ENCODE measurements at places on chromosomes 6 and 20. TPM values are rescaled to one million over a fixed set of nuclear protein-coding genes. Genes with fewer than 3 reads are reported as not detected.

- DNase-seq = peak; percentile 73
Measured at GRCh38 chr20:5448449-5449118, 131.8 kb upstream of the PROKR2 start.

Gene PLTP
- total RNA-seq = 54.4 TPM

- DNase-seq = no peak
Measured at GRCh38 chr20:13029687-13030375, 21.1 kb downstream of the SPTLC3 start.

DNA sequence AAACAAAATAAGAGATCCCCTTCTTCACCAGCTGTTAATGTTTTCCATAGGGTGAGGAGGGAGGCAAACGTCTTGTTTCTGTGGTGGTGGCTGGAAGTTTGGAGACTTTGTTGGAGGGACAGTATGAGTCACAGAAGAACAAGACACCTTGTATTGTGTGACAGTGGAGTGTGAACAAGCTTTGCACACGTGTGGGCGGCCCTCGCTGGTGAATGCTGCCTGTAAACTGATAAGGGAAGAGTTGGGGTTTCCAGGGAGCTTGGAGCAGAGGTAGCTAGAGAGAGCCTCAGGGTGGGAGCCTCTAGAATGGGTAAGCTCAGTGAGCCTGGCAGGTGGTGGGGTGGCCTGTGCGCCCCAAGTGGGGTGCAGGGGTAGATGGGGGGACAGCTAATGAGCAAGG is 78.3 kb downstream of the ZDHHC14 start:
- DNase-seq = no peak

- no peak for DNase-seq
Measured at GRCh38 chr6:129099696-129100095, 216.8 kb downstream of the LAMA2 start.

DNA sequence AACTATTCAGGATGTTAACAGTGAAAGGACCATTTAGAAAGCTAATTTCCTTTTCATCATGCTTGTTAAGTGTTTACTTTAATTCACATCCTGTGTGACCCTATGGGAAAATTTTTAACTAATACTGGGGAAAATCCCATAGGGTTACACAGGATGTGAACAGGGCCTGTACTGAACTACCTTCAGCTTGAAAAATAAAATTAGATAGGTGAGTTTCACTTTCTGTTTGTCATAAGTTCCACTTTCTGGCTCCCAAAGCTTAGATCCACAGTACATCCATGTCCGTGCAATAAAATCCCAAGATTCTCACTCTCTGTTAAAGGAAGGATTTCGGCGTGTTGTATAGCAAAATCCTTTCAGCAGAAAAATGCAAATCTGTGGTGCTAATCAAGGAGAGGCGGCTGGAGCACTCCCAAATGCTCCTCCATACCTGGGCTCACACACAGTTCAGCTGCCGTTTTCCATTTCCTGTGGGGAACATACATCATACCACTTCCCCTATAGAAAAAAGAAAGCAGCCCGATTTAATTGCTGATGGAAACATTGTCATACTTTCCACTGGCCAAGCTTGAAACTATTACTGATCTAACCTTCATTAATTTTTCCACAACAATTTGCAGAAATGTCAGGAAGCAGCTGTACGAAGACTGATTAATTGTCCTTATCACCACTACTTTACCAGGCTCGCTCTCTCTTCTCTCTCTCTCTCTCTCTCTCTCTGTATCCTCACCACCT is 125.2 kb downstream of the HIVEP2 start:
- DNase-seq = no peak

DNA sequence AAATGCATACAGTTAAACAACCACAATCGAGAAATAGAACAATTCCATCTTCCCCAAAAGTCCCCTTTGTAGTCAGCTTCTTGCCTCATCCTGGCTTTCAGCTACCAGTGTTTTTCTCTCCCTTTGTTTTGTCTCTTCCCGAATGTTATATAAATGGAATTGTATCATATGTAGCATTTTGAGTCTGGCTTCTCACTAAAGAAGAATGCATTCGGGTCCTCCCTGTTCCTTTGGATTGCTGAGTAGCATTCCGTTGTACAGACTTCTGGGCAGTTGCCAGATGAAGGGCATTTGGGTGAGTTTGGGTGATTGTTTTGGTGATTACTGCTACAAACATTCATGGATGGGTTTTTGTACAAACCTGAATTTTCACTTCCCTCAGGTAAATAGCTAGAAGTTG is 27.8 kb downstream of the PRPH2 start:
- DNase-seq = no peak

Gene SCAND1
- 6.4 TPM for total RNA-seq

DNA sequence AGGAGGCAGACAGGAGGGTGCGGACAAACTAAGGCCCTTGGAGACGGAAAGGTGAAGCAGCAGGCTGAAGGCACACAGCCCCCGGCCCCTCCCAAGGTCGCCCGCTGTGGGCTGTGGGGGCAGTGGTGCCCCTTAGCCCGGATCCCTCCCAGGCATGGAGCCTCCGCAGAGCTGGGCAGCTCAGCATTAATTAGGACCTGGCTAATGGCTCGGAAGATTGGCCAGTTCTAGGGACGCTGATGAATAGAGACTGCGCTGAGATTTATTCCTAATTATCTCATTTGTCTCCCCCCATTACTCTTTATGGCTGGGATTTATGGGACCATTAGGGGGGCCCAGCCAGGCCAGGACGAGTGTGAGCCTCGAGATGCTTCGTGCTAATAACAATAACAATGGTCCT is 20.4 kb downstream of the MDFI start:
- DNase-seq = no peak

DNA sequence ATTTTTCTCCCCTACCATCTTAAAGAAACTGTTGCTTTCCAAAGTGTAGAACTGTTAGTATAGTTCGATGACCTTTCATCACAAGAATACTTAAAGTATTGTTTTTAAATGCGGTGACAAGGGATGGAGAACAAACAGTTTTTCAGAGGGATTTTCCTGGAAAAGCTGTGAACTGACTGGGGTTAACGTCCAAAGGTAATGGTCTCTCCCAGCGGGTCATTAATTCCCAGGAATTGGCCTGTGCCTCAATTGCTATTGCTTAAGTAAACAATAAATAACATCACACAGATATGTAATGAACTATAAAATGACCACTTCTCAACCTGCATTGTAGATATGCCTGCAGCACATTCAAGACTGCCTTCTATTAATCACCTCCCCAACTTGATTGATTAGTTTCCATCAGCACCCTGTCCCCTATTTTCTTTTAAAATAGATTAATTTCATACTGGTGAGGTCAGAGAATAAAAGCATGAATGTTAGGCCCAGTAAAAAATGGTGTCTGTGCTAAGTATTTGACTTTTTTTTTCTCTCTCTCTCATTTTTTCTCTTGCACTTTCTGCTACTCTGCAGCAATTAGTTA is 268.2 kb downstream of the SAMD5 start:
- DNase-seq = no peak

DNA sequence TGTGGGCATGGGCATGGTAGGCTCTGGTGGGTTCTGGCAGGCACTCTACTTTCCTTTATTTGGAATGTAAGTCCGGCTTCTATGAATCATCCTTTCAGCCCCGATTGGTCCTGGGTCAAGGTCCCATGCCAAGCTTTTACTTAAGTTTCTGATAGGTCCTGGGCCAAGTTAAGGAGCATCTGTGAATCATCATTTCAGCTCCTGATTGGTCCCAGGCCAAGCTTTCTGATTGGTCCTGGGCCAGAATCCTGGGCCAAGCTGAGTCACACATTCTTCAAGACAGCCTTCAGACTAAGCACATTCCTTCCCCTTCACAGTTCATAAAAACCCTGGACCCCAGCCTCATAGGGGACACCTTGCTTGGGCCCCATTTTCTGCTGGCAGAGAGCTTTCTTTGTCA is 231.0 kb upstream of the EYS start:
- DNase-seq = no peak

Gene GPX5
- not detected for total RNA-seq

Gene CLIC5
- not detected for total RNA-seq

GRCh38 chr6:29603930-29604329 is 19.0 kb downstream of the OR2H2 start:
- DNase-seq = no peak

Gene BCAS4
- total RNA-seq = 15.3 TPM

GRCh38 chr6:159092631-159093030 is 47.8 kb upstream of the TAGAP start:
- no peak for DNase-seq

- no peak for DNase-seq
Measured at GRCh38 chr6:45047573-45047972, 280.6 kb upstream of the RUNX2 start.

DNA sequence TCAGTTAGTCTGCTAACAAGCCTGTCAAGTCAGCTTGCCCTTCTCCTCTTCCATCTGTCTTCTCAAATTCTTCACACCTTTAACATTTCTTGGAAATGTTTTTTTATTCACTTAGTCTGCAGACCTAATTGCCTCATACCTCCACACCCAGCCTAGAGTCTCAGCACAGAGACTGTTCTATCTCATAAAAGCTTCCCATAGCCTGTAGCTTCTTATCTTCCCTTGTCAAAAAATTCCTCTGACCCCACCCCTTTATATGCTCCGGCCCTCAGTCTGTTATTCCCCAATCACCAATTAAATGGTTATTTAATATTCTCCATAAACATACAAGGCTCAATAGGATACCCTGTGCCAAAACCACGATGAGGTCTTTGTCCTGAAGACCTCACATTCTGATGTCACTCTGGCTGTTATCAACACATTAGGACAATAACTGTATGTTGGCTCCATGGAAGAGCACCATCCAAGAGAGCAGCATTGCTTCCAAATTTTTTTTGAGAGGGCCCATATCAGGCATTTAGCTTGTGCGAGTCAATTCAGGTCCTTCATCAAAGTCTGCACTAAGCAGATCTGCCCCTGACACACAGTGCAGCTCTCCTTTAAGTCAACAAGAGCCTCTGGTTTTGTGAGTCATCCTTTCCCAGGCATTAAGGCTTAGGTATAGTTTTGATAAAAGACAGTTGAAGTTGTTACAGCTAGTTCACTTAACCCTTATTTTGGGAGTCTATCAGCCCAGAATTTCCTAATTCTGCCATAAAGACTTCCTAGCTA is 83.2 kb upstream of the TBX18 start:
- DNase-seq = no peak

Gene HMGCLL1
- 5.0 TPM for total RNA-seq

Gene ZC2HC1B
- total RNA-seq = not detected

Gene DLL1
- total RNA-seq = 35.9 TPM

- no peak for DNase-seq
Measured at GRCh38 chr20:37898233-37899104, 4.5 kb upstream of the VSTM2L start.

Gene HS3ST5
- 0.34 TPM for total RNA-seq

Gene MAFB
- total RNA-seq = 1.3 TPM

Measured in neural progenitor cell (in vitro differentiated cells).